ENCODE measurements at places on chromosomes 13 and 19. TPM values are rescaled to one million over a fixed set of nuclear protein-coding genes. Genes with fewer than 3 reads are reported as not detected.
A peak's percentile ranks its signal among the peaks of the same experiment; 100 is the strongest.

DNA sequence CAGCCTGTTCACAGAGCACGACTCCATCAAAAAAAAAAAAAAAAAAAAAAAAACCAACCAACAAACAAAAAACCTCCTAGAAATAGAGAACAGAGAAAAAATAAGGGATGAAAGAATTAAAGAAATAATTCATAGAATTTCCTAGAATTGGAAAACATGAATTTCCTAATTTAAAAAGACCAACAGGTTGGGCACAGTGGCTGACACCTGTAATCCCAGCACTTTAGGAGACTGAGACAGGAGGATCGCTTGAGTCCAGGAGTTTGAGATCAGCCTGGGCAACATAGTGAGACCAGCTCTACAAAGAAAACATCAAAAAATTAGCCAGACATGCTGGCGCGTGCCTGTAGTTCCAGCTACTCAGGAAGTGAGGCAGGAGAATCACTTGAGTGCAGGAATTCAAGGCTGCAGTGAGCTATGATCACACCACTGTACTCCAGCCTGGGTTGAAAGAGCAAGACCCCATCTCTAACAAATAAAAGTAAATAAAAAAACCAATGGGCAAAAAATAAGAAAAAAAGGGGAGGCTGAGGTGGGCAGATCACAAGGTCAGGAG, 6.5 kb downstream of the SPART start:
- DNase-seq = peak; percentile 12

- no peak for DNase-seq
Measured at GRCh38 chr13:38346764-38347163, 2.9 kb upstream of the UFM1 start.

- no peak for DNase-seq
Measured at GRCh38 chr13:21522130-21522529, 63.0 kb upstream of the ZDHHC20 start.

Gene PRRG2
- 1.6 TPM for total RNA-seq

Gene KIR3DL2
- not detected for total RNA-seq

Gene IRS2
- total RNA-seq = 2.3 TPM

Gene AP2A1
- total RNA-seq = 147 TPM
